ENCODE measurements at places on chromosomes 3 and 15. TPM values are rescaled to one million over a fixed set of nuclear protein-coding genes. Genes with fewer than 3 reads are reported as not detected.

Gene DUOXA2
- total RNA-seq, result not detected

Gene MCF2L2
- 12.2 TPM for total RNA-seq

Gene MGLL
- 58.0 TPM for total RNA-seq

Gene KNG1
- total RNA-seq, result not detected

Gene CSK
- 172 TPM for total RNA-seq

Gene PROK2
- not detected for total RNA-seq

Gene ALS2CL
- total RNA-seq, result not detected

Gene SCN11A
- 0.07 TPM for total RNA-seq

Gene GOLGA8G
- not detected for total RNA-seq

Gene SH2D7
- total RNA-seq, result not detected

Gene C3orf22
- not detected for total RNA-seq

Gene DRD3
- not detected for total RNA-seq

Gene LYZL4
- not detected for total RNA-seq

Gene NR1I2
- 3.8 TPM for total RNA-seq

Gene IGF2BP2
- 0.18 TPM for total RNA-seq

Gene CX3CR1
- not detected for total RNA-seq

Gene NEK4
- total RNA-seq, result 44.1 TPM

Gene TPRG1
- total RNA-seq, result not detected

Gene CGNL1
- total RNA-seq, result not detected

Gene CDHR4
- not detected for total RNA-seq

Gene SAMD7
- total RNA-seq, result not detected

Gene CACNA2D2
- total RNA-seq, result not detected

Gene TERB2
- total RNA-seq, result not detected

Gene GABRR3
- not detected for total RNA-seq

Gene SLC38A3
- not detected for total RNA-seq

Gene FHIT
- not detected for total RNA-seq

Gene CFAP100
- total RNA-seq, result not detected

Gene GCSAM
- 39.2 TPM for total RNA-seq

Gene FEZF2
- total RNA-seq, result not detected

Gene CFAP44
- total RNA-seq, result 17.4 TPM
